Osteoblast (primary cell): ENCODE measurements at places on chromosomes 5 and 9. TPM values are rescaled to one million over a fixed set of nuclear protein-coding genes. Genes with fewer than 3 reads are reported as not detected.

- no peak for DNase-seq
Measured at GRCh38 chr5:39928709-39929108, 503.9 kb upstream of the DAB2 start.

GRCh38 chr9:125829743-125830142 is 82.6 kb downstream of the PBX3 start:
- DNase-seq = no peak

DNA sequence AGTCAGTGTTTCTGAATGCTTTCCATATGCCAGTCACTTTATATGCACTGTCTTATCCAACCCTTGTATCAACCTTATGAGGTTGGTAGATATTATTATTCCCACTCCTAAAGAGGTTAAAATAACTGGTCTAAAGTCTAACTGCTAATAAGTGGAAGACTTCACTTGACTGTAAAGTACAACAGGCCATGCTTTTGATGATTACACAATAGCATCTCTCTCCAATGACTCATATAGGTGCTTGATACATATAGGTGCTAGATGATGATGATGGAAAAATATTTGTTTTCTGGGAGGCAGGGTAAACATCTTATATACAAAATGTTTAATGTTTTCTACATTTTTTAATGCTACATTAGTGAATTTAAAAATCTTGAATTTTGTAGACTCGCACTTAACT is 75.9 kb upstream of the NR3C1 start:
- DNase-seq = no peak

- DNase-seq = peak; percentile 88
Measured at GRCh38 chr5:128498844-128499455, 39.1 kb downstream of the FBN2 start.

F2RL1 gene
- 1.8 and 5.3 TPM in 2 replicates for total RNA-seq

- peak; percentile 93 for DNase-seq
Measured at GRCh38 chr9:124256517-124257069, 1.2 kb upstream of the NEK6 start.

SPINK7 gene
- total RNA-seq = not detected in 2 replicates

DNA sequence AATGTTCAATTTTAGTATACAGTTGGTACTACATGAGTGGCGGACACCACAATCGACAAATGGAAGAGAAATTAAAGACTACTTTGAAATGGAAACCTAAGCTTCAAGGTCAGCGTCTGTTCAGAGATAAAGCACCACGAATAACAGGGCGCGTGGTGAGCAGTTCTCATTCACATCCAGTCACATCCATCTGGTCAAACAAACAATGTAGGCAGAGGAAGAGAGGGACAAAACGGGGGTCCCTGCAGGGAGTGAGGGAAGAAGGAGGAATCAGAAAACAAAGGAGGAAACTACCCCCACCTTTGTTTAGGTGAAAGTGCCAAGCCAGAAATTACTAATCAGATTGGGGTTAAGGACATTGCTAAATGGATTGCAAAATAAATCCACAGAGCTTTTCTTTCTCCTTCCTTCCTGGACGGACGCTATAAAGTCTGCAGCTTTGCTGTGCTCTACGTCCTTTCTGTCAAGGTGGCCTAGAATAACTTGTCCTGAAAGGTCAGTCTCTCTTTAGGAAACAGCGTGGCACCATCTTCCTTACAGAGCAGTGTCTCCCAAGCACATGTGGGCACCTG is 138.6 kb downstream of the ENTREP1 start:
- DNase-seq = no peak

GRCh38 chr9:106745876-106746275 is 117.1 kb upstream of the ZNF462 start:
- DNase-seq = no peak

C5orf52 gene
- not detected in 2 replicates for total RNA-seq

TJP2 gene
- 28.6 and 30.4 TPM in 2 replicates for total RNA-seq

DNA sequence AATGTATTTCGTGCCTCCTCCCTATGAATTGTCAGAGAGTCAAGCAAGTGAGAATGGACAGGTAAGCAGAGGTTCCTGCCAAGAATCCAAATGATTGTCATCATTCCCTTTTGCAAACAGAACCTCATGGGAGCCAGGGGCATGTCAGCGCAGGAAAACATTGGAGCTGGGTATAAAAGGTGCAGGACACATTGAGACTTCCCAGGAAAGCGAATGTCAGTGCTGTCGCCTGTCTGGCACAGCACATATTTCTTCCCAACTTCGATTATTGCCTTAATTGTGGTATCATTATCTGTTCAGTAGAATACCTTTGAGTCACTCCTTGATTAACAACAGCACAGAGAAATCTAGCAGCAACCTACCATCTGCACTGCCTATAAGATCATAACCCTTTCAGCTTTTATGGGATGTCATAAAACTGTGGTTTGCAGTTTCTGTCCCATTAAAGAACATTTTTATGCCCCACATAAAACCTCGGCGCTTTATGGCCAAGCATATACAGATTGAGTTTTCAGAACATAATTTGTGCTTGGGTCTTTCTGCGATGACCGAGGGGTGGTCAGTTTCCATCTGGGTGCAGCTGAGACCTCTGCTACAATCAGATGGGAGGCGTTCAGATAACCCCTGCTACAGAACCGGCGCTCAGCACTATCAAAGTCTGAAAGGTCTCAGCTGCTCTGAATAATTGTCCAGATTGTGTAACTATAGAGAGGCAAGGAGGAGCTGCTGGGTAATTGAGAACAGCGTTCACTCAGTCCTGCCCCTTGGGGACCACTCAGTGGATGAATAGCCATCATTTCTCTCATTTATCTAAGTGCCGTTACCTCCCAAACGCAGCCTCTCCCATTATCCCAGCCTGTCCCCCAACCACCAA is 30.9 kb upstream of the WWC1 start:
- DNase-seq = no peak

GRCh38 chr5:107127878-107128277 is 542.9 kb downstream of the EFNA5 start:
- no peak for DNase-seq

DNA sequence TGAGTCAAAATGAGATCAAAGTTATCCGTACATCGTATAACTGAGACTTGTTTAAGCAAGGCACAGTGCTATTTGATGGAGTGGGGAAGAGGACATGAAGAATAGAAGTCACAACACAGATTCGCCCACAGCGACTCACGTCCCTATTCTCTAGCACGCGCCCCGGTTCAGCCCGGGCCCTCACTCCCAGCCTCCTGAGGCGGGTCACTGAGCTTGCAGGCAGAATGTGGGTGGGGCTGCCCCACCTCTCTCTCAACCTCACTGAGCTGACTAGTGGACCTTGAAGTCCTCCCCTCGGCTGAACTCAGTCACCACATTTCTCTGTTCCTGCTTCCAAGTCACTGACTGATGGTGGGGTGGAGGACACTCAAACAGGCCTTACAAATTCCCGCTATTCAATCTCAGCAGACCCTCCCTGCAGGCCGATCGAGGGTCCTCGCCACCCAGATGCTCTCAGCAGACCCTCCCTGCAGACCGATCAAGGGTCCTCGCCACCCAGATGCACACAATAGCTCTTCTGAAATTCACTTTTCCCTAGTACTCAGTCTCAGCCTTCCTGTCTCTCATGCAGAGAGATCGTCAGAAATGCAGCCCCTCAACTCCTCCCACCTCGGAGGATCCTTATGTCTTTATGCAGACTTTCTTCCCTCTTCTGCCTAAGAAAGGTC is 12.9 kb downstream of the GLDC start:
- DNase-seq = no peak

- DNase-seq = no peak
Measured at GRCh38 chr5:142572006-142572405, 113.9 kb downstream of the FGF1 start.

DNA sequence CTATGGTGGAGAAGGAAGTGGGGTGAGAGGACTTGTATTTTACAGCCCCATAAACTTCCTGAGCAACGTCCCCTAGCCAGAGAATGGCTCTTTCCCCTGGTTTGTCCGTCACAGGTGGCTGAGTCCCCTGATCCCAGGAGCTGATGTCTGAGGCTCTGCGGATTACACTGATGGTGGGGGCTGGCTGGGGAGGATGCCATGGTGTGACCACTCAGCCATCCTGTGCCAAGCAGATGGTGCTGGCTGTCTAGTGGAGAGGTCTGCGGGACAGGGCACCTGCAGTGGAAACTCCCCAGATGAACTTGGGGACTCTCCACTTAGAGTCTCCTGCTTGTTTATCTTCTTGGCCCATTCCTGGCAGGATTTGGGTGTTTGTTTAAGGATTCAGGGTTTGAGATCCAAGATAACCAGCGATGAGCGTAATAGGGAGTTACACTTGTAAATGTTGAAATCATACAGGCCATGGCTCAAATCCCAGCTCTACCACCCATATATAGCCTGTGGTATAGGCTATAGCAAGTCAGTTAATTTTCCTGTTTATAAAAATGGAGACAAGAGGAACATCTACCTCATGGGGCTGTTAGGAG is 4.7 kb upstream of the PTGS1 start:
- DNase-seq = peak; percentile 51

DNA sequence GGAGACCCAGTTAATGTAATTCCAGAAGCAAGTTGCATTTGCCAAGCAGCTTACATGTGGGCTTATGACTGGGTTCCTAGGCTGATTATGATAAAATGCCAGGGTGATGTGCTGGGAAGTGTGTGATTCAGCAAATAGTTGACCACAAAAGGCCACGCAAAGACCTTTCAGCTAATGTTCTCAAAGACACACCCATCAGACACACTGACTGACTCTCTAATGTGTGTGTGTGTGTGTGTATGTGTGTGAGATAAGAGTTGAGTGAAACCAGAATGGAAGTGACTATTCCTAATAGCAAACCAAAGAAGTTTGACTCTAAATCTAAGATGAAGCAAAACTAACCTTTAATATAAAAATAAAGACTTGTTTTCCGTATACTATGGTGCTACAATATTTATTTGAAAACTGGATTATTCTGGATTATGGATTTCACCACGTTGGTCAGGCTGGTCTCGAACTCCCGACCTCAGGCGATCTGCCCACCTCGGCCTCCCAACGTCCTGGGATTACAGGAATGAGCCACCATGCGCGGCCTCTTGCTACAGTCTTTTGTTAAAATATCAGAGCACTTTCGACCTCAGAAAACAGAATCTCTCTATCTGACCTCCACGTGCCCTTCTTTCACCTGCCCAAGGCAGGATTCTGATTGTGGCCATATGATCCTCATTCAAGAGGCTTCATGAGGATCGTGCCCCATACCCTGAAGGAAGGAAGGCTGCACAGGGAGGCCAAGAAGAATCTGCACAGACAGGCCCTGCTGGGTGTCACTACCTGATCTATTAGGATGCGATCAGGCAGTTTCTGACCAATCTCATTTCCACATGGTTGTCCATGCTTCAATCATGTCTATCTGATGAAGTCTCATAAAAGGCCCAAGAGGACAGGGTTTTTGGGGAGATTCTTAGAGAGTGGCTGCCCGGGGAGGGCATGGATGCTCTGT is 75.6 kb downstream of the USP20 start:
- peak; percentile 89 for DNase-seq

GRCh38 chr5:81398741-81399140 is 4.8 kb upstream of the ACOT12 start:
- no peak for DNase-seq

DNA sequence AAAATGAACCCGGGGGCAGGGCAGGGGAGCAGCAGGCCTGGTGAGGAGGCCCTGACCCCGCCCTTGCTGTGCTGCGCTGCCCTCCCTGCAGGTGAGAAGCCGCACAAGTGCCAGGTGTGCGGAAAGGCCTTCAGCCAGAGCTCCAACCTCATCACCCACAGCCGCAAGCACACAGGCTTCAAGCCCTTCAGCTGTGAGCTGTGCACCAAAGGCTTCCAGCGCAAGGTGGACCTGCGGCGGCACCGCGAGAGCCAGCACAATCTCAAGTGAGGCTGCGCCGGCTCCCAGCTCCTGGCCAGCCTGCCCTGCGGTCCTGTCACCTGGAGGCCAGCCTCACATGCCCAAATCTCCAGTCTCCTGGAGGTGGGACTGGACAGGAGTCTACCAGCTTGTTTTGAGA is 12.3 kb downstream of the GFI1B start:
- DNase-seq = no peak

DNA sequence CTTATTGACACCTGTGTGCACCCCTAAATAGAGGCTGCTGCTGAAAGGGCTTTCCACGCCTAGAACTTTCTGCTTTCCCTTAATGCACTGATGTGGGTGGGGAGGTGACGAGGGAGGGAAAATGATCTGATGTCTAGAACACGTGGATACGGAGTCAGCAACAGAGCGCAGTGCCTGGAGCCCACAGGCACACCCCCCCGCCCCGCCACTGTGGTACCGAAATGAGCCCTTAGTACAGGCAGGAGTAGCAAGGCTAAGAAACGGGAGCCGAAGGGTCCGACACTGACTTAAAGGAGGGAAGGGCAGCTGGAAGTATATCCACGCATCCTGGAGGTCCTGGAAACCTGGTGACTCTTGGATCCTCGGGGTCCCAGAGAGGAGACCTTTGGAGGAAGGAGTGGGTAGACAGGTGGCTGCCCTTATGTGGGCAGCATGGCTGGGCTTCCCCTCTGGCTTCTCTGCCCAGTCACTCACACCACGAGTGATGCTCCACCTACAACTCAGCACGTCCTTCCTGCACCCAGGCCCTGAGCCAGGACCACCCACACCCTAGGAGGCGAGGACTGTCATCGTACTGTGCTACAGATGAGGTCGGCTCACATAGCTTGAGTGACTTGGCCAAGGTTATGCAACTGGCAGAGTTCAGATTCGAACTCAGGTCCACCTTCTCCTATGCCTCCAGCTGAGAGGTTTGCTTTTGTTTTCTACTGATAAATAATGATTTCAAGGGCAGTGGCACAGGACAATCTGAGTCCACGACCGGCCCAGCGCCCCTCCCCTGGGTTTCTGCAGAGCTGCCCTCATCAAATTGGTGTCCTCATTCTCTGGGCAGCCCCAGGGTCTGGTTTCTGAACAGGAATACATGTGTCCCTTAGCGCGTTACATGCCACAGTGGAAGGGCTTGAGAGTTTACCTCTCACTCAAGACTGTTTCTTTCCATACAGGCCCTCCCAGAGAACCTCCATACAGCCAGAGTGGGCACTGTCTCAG is 4.7 kb upstream of the VAV2 start:
- peak; percentile 84 for DNase-seq

DNA sequence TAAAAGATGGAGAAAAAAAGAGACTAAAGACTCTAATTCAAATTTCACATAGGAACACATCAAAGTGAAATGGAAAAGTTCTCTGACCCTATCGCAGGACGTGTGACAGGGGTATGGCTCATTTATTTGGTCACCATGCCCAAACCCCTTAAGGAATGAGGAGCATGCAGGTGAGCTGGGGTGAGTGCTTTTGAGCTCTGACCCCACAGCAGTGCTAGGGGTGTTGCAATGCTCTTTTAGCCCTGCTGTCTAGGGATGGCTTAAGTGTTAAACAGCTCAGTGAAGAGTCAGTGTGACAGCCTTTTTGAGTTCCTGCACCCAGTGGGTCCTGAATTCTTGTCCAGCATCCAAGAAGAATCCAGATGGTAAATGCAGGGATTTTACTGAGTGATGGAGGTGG is 143.0 kb upstream of the ANKRD55 start:
- no peak for DNase-seq
